ENCODE measurements at places on chromosomes 1 and 21.

DNA sequence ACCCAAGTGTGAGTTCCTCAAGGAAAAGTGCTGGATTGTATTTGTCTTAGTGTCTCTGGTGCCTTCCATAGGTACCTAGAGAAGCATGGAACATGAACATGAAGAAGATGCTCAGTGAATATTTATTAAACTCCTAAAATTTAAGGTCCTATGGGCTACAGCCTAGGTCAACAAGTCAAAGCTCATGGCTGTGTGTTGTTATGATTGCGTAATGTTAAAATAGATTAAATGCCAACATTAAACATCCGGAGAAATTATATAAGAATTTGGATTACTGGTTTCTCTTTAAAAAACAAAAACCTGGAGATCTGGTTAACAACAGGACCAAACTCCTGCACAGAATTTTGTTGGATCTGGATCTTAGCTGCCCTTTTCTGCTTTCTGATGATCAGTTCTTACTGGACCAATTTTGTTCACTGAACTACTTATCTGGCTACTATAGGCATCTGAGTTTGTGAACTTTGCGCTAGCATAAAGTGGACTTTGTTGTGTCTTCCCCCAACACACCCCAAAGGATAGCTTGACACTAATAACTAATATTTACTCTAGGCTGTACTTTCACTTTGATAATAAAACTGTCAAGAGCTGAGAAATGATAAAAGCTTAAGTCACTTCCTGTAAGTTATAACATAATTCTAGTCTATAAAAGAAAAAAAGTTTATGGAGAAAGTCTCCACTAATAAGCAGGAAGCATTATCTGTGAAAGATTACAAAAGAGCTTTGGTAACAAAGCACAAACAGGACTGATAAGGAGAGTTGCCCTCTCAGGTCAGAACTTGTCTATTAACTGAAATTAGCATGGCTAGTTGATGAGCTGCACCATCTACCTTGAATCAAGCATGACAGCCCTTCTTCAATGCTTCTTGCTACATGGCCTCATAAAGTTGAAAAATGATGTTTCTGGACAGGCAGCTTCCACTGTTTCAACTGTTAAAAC, 20.7 kb downstream of the F5 start:
- DNase-seq = no peak

DNA sequence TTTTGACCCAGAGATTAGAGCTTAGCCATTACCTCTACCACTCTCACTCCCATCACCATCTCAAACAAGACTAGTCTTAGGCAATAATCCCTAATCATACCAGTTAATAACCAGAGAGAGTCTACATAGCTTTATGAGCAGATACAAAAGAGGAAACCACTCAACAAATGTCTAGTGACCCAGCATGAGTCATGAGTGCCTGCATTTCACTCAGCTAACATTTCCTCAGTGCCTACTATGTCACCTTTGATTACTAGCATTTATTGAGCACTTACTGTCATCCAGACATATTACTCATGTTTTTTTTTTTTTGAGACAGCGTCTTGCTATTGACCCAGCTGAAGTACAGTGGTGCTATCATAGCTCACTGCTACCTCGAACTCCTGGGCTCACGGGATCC, 35.9 kb upstream of the GALNT2 start:
- no peak for DNase-seq

DNA sequence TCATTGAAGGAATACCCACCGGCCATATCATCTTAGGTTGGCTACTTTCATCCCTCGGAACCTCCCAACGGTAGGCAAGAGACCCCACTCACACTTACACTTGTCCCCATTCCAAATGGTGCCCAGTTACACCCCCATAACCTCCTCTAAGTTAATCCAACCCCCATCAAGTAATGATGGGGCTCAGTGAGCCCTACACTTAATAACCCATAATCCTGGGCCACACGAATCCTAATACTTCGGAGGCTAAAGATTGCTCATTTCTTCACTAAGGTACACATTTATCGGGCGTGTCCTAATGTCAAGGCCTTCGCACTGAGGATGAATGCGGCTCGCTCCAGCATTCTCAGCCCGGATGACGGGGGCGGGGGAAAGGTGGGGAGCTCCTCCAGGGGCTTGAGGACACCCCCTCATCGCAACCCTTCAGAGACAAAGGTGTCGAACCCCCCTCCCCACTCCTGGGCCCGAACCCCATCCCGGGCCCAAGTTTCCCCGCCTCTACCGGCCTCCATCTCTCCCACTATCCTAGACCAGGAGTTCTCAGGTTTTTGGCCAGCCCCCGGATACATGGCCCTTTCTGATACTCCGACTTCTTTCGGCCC, 435 bp downstream of the ILF2 start:
- peak; percentile 35 for DNase-seq

DNA sequence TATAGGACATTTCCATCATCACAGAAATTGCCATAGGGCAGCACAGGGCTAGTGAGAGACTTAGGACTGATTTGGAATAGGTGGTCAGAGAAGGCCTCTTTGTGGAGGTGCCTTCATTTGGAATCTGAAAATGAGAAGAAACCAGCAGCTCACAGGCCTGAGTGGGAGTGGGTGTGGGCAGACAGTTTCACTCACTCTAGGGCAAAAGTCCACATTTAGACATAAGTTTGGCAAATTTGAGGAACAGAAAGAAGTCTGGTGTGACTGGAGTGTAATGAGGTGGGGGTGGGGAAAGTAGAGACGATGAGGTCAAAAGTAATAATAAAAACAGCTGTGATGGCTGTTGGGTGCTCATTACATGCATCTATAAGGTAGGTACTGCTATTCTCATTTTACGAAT, 22.4 kb upstream of the BCAR3 start:
- DNase-seq = no peak
